ENCODE measurements at places on chromosomes 2 and 18.

GRCh38 chr2:233542507-233542906 lies 24.1 kb downstream of the USP40 start:
- no peak for DNase-seq

GRCh38 chr2:120744817-120745216 lies 9.1 kb downstream of the GLI2 start:
- no peak for DNase-seq

GRCh38 chr2:148999451-148999921 lies 39.0 kb upstream of the LYPD6B start:
- no peak for DNase-seq

GRCh38 chr2:151638990-151639389 lies 95.3 kb downstream of the NEB start:
- no peak for DNase-seq

- no peak for DNase-seq
Observed at GRCh38 chr2:4300616-4301015, 597.2 kb downstream of the DCDC2C start.

GRCh38 chr2:197998702-197999101 lies 194.3 kb downstream of the PLCL1 start:
- no peak for DNase-seq

GRCh38 chr2:204177977-204178522 lies 241.5 kb downstream of the ICOS start:
- DNase-seq, result peak; percentile 51

- DNase-seq, result no peak
Observed at GRCh38 chr2:241324775-241325174, 9.1 kb downstream of the SEPTIN2 start.

- DNase-seq, result no peak
Observed at GRCh38 chr18:31719363-31720006, 35.1 kb upstream of the B4GALT6 start.

DNA sequence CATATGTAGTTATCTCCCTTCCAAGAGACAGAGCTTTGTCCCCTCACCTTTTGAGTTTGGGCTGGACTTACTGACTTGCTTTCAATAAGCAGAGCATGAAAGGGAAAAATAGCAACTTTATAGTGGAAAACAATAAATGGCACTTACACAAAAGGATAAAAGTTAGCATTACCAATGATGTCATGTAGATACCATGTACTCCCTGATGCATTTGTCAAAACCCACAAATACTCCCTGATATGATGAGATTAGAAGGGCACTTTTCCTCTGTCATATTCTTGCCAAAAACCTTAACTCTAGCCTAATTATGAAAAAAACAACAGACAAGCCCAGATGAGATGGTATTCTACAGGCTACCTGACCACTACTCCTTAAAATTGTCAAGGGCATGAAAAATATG lies 16.0 kb downstream of the HIBCH start:
- DNase-seq, result no peak

DNA sequence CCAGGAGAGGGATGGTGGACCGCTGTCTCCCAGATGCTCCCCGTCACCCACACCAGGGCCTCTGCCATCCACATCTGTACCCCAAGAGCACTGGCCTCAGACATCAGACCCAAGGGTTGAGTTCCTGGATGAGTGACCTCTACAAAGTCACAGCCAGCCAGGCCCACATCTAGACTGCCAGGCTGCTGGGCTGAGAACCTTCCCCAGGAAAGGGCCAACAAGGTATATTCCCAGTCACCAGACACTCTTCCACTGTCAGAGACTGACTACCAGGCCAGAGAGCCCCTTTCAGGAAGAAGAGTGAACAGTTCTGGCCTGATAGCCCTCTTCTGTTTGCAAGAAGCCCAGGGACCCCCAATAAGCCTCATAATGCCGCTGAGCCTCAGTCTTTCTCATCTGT lies 44.3 kb downstream of the C1QL2 start:
- no peak for DNase-seq

GRCh38 chr2:9206991-9207640 lies 504 bp downstream of the ASAP2 start:
- DNase-seq, result no peak

- no peak for DNase-seq
Observed at GRCh38 chr2:221212105-221212504, 360.0 kb downstream of the EPHA4 start.

- DNase-seq, result no peak
Observed at GRCh38 chr2:144546933-144547332, 27.0 kb upstream of the ZEB2 start.

DNA sequence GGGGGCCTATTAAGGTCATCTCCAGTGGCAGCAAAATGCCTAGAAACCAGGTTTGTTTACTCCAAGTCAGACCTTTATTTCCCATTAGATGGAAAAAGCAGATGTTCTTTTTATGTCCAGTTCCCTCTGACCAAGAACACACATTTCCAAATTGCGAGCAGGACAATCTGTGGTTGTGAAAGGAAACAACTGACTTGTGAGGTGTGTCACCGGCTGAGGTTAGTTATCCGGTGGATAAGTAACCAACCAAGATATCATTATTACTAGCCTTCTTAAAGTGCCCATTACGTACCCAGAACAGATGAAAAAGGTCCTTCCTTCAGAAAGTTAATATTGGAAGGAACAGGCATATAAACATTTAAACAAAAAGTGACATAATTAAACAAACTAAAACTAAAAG lies 112.9 kb downstream of the THADA start:
- DNase-seq, result no peak

DNA sequence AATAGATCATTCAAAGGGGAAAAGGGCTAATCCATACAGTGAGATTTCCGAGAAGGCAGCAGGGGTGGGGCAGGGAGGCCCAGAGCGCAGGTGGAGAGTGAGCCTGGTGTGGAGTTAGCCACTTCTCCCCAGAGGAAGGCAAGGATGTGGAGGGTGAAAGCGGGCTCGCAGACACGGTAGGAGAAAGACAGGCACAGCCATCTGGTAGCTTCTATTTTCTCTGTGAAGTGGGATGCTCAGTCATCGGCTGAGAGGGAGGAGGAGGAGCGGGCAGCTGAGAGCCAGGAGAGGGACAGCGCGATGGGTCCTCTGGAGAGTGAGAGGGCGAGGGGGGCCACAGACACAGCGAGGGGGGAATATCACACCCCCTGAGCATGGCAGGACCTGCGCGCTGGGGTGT lies 153.3 kb upstream of the NDUFV2 start:
- DNase-seq, result no peak

DNA sequence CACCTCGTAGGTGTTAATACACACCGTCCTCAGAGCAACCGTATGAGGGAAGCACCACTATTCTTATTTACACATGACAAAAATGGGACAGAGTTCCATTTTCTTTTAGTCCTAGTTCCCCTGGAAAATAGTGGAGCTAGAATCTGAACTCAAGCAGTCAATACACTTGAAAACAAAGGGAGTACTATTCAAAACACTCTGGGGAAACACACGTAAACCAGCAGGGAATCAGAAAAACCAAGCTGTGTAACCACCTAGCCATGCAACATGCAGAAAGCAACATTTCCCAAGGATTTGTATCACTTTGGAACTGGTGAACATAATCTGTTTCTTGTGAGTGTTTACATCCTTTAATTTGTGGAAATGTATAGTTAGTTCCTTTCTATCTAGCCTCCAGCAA lies 208.2 kb downstream of the UBE2E3 start:
- DNase-seq, result no peak

DNA sequence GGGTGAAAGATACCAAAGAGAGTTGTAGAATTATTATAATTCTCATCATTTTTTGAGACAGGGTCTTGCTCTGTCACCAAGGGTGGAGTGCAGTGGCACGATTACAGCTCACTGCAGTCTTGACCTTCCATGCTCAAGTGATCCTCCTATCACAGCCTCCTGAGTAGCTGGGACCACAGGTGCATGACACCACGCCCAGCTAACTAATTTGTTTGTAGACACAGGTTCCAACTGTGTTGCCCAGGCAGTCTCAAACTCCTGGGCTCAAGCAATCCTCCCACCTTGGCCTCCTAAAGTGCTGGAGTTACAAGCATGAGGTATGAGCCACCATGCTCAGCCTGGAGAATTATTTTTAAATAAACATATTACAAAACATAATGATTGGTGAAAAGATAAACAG lies 92.8 kb upstream of the MSH6 start:
- DNase-seq, result no peak

GRCh38 chr2:71070294-71071093 lies 2.0 kb downstream of the NAGK start:
- no peak for DNase-seq

GRCh38 chr2:45675263-45675812 lies 23.9 kb downstream of the PRKCE start:
- no peak for DNase-seq

DNA sequence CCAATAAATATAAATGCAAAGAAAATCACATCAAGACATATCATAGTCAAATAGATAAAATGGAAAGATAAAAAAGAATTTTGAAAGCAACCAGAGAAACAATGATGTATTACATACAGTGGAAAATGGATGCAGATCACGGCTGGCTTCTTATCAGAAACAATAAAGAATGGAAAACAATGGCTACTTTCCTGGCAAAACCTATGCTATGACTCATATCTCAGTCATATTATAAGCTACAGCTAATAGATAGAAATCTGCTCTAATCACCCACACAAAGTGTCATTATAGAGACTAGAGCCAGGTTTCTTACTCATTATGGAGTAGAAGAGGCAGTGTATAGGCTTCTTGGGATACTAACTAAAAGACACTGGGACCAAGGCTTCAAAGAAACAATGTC lies 93.5 kb upstream of the TACR1 start:
- DNase-seq, result no peak

GRCh38 chr18:62437235-62438017 lies 85.4 kb upstream of the ZCCHC2 start:
- no peak for DNase-seq

DNA sequence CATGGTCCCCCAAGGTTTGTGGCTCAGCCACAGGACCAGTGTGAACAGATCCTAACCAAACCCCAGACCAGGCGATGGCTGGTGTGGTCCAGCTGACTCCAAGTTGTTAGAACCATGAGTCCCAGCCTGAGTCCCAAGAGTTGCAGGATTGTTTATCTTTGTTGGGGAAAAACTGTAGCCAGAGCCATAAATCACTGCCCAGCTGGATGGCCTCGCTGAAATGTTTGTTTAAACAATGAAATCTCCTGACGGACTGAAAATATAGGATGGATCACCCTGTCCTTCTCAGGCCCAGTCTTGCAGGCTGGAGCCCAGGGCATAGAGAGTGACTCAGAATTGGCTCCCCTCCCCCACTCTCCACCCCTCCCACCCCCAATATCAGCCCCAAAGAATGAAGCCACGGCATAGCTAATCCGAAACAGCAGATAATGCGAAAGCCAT lies 36.4 kb downstream of the PKDCC start:
- DNase-seq, result no peak

DNA sequence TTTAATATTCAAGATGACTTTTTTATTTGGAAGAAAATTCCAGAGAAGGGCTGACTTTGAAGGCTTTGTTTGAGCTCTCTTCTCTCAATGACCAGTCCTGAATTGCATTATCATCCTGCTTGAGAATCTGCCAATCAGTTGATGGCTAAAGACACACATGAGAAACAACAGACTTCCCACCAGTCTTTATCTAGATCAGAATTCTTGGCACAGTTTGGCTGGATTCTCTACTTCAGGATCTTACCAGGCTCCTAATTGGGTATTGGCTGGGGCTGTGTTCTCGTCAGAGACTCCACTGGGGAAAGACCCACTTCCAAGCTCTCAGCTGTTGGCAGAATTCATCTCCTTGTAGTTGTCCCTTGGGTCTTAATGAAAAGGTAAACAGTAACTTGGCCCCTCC lies 86.0 kb downstream of the WDSUB1 start:
- no peak for DNase-seq

- no peak for DNase-seq
Observed at GRCh38 chr2:37674946-37675345, 3.5 kb upstream of the CDC42EP3 start.

DNA sequence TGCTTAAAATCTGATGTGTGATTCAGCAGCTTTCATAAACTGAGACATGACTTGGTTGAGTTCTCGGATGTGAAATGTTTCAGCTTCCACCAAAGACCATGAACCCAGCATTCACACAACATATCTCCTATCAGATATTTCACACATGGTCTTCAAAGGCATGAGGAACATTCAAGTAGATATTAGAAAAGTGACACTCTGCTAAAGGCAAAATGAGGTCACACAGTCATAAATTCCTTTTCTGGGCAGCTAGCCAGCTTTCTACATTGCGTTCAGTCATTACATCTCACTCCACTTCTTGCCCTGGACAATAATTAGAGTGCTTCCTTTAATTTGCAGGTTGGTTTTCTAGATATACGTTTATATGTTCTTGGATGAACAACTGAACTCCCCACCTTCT lies 96.7 kb downstream of the GAREM1 start:
- DNase-seq, result no peak

DNA sequence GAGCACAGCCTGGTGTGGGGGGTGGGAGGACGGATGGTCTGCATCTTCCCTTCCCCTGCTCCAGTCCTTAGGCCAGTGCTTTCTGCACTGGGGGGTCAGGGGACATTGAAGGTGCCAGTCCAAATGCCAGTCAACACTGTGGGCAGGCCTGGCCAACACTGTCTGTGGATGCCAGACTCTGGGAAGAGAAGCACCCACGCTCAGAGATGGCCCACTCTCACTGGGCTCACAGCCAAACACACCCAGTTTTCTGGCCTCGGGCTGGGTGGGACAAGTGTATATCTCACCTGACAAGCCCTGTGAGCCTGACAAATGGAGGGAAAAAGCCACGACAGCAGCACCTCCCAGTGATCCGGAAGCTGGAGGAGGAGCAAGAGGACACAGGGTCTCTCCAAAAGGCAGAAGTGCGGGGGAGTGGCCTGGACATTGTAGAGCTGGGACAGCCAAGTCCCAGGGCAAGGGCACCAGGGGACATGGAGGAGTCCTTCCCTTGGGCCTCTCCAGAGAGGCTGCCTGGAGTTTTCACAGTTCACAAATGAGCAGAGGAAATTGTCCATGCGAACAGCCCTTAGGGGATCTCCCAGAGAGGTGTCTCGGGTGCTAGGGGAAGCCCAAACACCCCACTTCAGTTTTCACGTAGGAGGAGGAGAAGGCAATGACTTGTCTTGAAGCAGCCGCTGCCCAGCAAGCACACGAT lies 79.3 kb downstream of the SDC1 start:
- DNase-seq, result no peak

- no peak for DNase-seq
Observed at GRCh38 chr2:214765180-214765579, 44.3 kb downstream of the BARD1 start.

- DNase-seq, result no peak
Observed at GRCh38 chr2:220811952-220812570, 760.0 kb downstream of the EPHA4 start.

- no peak for DNase-seq
Observed at GRCh38 chr2:207281436-207281835, 115.7 kb upstream of the KLF7 start.

DNA sequence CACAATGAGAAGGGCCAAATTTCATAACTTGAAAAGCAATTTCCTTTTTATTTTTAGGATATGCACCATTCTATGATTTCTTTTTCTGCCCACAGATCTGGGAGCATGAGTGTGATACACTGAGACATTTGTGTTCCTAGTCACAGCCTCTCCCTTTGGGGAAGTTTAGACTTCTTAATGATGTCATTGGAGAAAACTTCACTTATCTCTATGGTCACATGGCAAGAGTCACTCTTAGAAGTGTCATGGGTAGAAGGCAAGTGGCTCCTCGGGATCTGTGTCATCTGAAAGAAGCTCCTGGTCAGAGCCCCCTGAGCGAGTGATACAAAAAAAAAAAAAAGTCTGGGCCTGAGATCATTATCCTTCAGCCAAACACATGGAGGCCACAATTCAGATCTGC lies 62.5 kb upstream of the LGALSL start:
- no peak for DNase-seq

Measured in stimulated activated CD8-positive, alpha-beta memory T cell treated with anti-CD3 and anti-CD28 coated beads, Interleukin-4, amount 100 ng/mL, for 4 hours (primary cell).